ENCODE measurements at places on chromosomes 11 and 22.

DNA sequence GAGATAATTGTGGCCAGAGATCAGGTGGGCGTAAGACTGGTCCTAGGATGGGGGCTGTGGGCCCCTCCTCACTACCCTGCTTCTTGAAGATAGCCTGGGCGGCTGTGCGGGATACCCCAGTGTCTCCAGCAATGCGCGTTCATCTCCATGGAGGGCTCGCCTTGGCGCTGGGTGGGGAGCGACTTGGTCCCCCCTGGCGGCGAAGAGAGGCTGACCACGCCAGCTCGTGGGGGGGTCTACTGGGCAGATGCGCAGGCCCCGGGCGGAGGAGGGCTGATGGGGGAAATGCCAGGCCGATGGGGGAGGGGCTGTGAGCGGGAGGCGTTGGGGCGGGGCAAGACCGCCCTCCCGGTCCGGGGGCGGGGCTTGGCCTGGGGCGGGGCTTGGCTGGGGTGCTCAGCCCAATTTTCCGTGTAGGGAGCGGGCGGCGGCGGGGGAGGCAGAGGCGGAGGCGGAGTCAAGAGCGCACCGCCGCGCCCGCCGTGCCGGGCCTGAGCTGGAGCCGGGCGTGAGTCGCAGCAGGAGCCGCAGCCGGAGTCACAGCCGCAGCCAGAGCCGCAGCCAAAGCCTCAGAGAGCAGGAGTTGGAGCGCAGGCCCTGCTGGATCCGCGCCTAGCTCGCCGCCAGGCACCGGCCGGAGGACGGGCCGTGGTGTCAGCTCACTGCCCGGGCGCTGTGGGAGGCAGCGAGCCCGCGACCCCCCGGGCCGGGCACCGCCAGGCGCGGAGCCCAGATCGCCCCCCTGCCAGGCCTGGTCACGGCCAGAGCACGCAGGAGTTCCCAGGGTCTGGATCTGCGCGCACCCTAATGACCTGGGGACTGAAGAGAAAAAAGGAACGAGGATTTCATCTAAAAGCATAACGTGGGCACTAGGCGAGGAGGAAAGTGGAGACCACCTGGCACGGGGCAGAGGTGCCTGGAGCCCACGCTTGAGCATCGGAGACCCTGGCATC is at the start of gene SLC35E4:
Gene SLC35E4, plus strand, starts transcription at position 509 of the 953 bp plus-strand sequence. CDS start 670 bp downstream, outside the sequence.
- DNase-seq: peak; percentile 98

DNA sequence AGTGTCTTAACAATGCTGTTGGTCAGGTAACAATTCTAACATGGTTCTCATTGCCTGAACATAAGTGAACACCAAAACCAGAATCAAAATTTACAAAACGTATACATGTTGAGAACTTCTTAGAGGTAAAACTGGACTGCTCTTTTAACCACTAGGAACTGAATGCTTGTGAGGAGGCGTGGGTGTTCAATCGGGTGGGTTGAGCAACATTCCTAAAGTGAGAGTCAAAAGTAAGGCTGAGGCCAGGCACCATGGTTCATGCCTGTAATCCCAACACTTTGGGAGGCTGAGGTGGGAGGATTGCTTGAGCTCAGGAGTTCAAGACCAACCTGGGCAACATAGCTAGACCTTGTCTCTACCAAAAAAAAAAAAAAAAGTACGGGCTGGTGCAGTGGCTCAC is 11.5 kb downstream of the PPME1 start:
- DNase-seq: no peak

- no peak for DNase-seq
These were observed 61.0 kb upstream of the PLET1 start for GRCh38 chr11:112321501-112322172.

DNA sequence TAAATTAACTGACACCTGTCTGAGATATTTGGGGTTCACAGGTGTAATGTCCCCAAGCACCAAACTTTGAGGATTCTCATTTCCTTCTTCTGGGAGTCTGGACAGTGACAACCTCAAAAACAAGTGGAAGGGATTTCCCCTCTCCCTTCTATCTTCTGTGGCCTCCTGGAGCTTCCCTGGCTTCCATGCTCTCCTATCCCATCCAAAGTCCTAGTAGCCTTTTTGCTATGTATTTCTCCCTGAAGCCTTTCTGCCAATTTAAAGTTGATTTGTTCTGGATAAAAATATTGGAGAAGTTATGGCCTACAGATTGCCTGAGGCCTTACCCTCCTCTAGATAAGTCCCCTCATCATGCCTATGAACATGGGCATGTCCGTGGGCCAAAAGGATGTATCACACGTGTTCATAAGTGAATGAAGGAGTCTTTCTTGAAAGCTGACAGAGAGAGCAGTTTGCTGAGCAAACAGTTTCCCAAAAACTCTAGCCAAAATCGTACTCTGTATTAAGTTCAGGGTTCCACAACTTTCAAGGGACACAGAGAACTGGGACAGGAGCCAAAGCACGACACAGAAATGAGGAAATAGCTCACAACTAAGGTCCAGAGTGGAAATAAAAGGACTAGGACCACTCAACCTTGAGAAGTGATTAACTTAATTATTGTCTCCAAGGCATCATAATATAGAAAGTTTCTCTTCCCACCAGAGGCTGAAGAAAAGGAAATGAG is 6.7 kb downstream of the HEPACAM start:
- no peak for DNase-seq

GRCh38 chr11:118878163-118878563 is 5.5 kb upstream of the CXCR5 start:
- no peak for DNase-seq
